ENCODE measurements at places on chromosomes 1 and 21.

DNA sequence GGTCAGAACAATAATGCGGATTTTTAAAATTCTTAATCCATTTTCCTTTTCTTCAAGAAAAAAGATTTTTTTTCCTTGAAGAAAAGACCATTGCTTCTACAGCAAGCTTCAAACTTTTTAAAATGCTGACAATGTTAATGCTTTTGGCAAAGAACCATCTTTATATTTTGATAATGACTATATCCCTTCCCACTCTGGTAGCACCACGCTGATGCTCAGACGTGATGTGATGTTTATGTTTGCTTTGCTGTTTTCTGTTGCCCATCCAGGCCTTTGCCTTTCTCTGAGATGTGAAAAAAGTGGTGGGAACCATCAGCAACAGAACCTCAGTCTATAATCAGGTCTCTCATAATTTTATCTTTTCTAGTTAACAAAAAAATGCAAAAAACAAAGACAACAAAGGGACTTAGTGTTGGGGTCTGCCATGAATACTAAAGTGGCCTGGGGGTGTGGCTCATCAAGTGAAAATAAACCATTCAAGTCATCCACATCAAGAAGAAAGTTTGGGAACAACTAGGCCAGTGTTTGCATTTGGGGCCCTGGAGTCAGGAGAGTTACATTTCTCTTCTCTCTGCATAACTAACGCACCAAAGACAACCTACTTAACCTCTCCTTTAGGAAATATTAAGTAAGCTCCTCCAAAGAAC is 244.6 kb upstream of the DMRTA2 start:
- no peak for DNase-seq

DNA sequence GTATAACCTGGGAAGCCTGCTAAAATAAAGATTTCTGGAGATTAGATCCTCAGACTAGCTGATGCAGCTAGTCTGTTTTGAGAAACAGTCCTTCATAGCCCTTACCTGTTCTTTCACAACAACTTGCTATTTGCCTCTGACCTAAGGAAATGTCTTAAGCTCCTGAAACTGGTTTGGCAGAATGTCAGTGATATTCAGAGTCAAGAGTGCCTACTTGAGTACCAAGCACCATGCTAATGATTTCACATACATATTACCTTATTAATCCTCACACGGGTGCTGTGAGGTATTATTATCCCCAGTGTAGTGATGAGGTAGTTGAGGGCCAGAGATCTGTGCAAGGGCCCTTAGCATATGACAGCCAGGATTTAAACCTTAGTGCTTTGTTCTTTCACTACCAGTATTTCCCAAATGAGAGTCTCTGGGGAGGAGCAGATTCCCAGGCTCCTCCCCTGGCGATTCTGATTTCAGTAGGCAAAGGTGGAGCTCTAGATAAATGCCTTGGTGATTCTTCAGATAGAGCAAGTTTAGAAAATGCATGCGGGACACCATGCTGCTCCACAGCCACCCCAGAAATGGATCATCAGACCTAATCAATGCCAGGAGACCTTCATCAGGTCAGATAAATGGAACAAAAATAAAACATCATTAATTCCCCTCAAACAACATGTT is 47.4 kb upstream of the WNT2B start:
- no peak for DNase-seq

DNA sequence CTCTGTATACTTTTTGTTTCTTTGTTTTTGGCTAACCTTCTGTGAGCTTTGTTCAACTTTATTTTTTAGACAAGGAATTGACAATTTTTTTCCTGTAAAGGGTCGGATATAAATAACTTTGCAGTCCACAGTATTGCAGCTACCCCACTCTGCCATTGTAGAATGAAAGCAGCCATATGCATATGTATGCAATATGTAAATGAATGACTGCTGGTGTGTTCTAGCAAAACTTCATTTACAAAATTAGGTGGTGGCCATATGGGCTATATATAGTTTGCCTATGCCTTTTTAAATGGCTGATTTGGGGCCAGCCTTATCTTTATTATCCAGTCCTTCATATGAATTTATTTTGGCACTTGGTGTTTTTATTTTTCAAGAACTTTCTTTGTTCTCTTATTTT is 18.0 kb upstream of the SNRPE start:
- no peak for DNase-seq

- DNase-seq, result no peak
Observed at GRCh38 chr1:49111931-49112330, 335.2 kb upstream of the BEND5 start.

GRCh38 chr1:89588480-89588879 is 44.4 kb upstream of the LRRC8C start:
- DNase-seq, result no peak

DNA sequence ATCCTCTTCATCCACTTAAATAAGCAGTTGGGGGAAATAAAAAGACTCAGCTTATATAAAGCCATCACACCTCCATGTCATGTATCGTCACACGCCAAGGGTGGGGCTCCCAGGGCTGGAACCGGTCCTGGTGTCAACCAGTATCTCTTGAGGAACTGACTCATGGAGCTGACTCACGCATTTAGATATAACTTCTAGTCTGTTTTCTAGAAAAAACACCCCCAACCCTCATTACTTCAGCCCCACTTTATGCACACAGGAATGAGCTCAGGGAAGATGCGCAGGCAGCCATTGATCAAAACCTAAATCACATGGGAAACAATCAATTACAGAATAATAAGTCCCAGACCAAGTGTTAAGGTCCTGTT is 6.9 kb upstream of the IL22RA1 start:
- no peak for DNase-seq

DNA sequence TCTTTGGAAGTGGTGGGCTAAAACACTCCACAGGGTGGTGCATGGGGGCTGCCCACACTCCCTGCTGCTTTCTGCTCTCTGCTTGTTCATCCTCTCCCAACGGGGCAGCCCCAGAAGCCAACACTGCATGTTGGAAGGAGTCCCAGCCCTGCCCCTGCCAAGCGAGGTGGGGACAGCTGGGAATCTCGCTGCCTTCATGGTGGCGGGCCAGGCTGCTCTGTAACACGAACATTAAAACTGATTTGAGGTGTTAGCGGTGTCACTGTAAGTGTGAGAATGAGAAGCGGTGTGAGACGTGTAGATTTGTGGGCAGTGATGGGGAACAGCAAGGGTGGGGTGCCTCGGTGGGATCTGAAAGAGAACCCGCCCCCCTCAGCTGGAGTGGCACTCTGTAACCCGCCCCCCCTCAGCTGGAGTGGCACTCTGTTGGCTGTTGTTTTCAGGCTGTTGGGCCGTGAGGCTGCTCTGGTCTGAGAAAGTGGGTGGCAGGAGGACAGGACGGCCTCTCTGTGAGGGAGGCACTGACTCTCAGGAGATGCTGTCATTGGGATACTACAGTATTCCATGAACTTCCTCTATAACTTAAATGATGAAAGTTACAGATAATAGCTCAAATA is 80.9 kb downstream of the PCBP3 start:
- no peak for DNase-seq

GRCh38 chr1:41876576-41877445 is 41.9 kb downstream of the HIVEP3 start:
- peak; percentile 26 for DNase-seq

DNA sequence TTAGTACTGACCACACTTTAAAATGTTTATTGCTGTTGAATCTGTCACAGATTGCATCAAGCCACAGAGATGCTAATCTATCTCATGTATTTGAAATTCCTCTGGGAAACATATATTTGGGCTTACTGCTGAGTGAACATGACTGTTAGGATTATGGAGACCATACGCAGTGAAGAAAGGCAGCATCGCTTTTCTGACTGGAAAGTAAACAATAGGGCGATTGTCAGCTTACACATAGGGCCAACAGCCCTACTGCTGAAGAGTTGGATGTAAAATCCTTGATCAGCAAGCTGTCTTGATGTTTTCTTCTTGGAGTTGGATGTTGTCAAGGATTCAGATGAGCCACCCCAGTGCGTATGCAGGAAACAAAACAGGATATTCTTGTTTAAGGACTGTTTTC is 368.7 kb upstream of the ADGRL2 start:
- no peak for DNase-seq

- no peak for DNase-seq
Observed at GRCh38 chr1:242016479-242016878, 17.6 kb upstream of the MAP1LC3C start.

GRCh38 chr1:201036188-201036842 is 12.8 kb upstream of the KIF21B start:
- no peak for DNase-seq

DNA sequence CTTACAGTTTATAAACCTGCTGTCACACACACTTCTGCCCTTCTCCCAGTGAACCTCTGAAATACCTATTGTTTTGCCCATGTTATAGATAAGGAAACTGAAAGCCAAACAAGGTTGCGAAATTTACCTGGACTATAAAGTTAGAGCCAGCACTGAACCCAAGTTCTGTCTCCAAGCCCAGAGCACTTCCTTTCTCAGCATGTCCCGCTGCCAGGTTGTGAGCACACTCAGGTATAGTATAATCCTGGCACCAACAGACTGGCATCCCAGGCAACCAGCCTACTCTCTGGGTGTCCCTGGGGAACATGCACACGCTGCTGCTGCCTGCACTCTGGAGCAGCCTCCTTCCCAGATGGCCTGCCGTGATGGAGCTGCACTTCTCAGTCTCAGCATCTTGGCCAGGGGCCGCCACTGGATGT is 45.1 kb downstream of the PGBD5 start:
- no peak for DNase-seq

DNA sequence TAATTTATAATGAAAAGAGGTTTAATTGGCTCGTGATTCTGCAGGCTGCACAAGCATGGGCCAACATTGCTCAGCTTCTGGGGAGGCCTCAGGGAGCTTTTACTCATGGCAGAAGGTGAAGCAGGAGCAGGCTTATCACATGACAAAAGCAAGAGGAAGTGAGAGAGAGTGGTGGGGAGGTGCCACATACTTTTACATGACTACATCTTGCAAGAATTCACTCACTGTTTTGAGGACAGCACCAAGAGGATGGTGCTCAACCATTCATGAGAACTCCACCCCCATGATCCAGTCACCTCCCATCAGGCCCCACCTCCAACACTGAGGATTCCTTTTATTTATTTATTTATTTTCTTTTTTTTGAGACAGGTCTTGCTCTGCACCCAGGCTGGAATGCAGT is 5.5 kb upstream of the PLEKHM2 start:
- peak; percentile 75 for DNase-seq

- no peak for DNase-seq
Observed at GRCh38 chr1:227924833-227925574, 22.7 kb downstream of the WNT9A start.

- no peak for DNase-seq
Observed at GRCh38 chr1:63827411-63828321, 53.8 kb downstream of the ROR1 start.

DNA sequence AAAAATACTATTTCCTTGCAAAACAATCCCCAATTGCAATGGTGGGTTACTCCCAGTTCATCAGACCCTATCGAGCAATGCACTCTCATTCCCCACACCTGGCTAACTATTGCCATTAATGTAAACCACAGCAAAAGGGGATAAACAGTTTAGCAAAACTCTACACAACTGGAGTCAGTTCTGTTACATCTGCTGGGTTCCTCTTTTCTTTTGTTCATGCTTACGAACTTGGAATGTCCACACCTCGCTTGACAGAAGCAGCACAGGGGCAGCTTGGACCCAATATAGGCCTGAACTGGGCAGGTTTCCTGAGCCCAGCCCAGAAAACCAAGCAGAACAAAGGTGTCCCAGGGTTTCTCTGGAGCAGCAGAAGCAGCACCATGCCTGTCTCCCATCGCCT is 57.4 kb downstream of the ADSS2 start:
- DNase-seq, result no peak

DNA sequence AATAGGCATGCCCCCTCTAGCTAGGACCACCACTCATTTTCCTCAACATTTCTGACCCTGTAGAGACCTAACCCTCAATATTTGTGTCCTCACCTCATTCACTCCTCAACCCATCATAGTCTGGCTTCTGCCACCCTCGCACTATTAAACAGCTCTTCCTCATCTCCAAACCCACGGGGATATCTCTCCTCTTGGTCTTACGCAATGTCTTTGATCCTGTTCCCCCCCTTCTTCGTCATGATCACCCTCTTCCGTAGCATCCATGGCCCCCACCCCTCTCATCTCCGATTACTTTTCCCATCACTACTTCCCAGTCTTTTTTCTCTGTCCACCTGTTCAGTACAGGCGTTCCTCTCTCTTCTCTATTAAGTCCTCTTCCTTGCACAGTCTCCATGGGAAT is 51.7 kb upstream of the SPOCD1 start:
- no peak for DNase-seq

GRCh38 chr21:37208741-37209225 is 58.4 kb downstream of the VPS26C start:
- DNase-seq, result peak; percentile 87

- no peak for DNase-seq
Observed at GRCh38 chr1:9352377-9353134, 59.9 kb downstream of the SPSB1 start.

All from GM12865 (cell line).